Breast epithelium (tissue), 4 donors: ENCODE measurements at places on chromosomes 6 and 20. TPM values are rescaled to one million over a fixed set of nuclear protein-coding genes. Genes with fewer than 3 reads are reported as not detected.

- no peaks in the 10 kb centered on the region for H3K36me3 ChIP-seq
- H3K27ac ChIP-seq = no peak overlapping the region
- no peaks in the 10 kb centered on the region for H3K4me1 ChIP-seq
- DNase-seq = no peak
These were observed 34.3 kb upstream of the COL9A1 start for GRCh38 chr6:70336996-70337742.

- peaks cover 9% of the 10 kb centered on the region for H3K4me1 ChIP-seq
- no peaks in the 10 kb centered on the region for H3K27me3 ChIP-seq
- no peak overlapping the region for H3K4me3 ChIP-seq
- no peaks in the 10 kb centered on the region for H3K36me3 ChIP-seq
These were observed 143.5 kb upstream of the AFDN start for GRCh38 chr6:167683028-167683862.

GRCh38 chr20:36298795-36299339 is 7.3 kb upstream of the DLGAP4 start:
- H3K27ac ChIP-seq = no peak overlapping the region
- DNase-seq = no peak
- no peak overlapping the region for H3K4me3 ChIP-seq
- H3K27me3 ChIP-seq = peaks cover 36% of the 10 kb centered on the region

Gene DACT2
- 1.0 TPM for total RNA-seq

DNA sequence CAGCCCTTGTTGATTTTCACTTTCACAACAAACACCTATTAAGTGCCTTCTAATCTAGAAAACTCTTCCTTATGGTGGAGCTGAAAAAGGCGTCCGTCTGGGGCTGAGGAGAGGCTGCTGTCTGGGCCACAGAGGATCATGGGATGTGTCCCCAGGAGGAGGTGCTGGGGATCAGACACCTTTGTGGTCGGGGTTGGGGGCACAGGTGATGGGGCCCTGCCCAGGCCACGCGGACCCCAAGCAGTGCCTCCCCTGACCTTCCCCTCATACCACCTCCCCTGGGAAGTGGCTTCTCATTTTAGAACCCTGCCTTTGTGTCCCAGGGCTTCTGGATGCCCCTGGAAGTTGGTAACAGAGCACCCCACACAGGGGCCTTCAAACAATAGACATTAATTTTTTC is 41.1 kb downstream of the SUN5 start:
- DNase-seq = no peak
- H3K36me3 ChIP-seq = no peaks in the 10 kb centered on the region

- H3K27ac ChIP-seq = no peak overlapping the region
- H3K4me3 ChIP-seq = no peak overlapping the region
- no peaks in the 10 kb centered on the region for H3K36me3 ChIP-seq
- H3K4me1 ChIP-seq = no peaks in the 10 kb centered on the region
These were observed 64.7 kb downstream of the KCNS1 start for GRCh38 chr20:45036044-45036755.

DNA sequence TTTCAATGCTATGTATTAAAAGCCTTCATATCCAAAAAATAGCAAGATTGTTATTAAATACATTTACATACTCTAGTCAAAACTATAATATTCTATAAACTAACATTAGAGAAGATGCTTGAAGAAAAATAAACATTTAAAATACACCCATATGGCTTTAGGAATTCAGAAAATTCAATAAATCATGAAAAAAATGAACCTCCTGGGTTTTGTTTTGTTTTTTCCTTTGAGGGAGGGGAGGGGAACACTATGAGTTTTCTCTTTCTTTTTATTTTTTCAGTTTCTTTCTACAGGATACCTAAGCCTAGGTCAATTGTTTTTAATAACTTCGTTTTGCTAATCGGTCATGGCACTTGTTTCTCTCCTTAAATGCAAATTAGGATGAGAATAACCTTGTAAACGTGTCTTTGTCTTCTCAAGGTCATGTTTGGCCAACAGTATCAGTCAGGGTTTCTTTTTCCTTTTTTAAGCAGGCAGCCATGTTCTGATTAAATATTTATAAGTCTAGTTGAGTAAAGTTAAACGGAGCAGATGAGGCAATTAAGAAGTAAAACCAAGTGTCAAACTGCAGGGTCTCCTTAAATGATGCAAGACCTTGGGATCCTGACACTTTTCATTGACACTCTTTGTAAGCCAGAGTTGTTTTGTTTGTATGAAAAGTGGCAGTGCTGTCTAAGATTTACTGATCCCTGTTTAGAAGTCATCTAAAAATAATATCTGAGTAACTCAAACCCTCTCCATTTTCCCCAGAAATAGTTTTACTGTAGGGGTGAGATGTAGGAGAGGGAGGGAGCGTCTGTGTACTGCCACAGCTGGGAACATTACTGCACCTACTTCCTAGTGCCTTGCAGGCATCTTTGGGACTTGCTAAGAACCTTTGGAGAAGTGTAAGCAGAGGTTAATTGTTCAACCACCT is 392.3 kb downstream of the PLCB1 start:
- H3K27me3 ChIP-seq = no peaks in the 10 kb centered on the region
- no peak overlapping the region for H3K27ac ChIP-seq
- no peaks in the 10 kb centered on the region for H3K4me1 ChIP-seq
- H3K4me3 ChIP-seq = no peak overlapping the region
- DNase-seq = no peak
- H3K36me3 ChIP-seq = no peaks in the 10 kb centered on the region
